ENCODE measurements at places on chromosomes 11 and 22.
A peak's percentile ranks its signal among the peaks of the same experiment; 100 is the strongest.

DNA sequence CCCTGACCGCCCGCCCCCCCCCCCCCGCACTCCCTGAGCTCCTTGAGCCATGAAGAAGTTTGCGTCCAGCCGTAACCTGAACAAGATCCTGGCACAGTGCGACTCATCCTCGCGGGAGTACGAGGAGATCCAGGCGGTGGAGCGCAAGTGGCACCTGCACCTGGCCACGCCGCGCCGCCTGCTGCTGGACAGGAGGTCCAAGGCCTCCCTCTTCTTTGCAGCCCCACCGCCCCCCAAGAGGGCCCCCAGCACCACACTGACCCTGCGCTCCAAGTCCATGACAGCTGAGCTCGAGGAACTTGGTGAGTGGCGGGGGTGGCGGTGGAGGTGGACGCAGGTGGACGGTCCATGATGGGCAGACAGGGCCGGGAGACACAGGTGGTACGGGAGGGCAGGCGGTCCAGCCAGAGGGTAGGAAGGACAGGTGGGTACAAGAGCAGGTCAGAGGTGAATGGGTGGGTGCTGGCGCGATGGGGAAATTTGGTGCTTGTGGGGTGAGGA lies 32.1 kb upstream of the ACR start:
- DNase-seq, result no peak

- no peak for DNase-seq
These were observed 53.6 kb downstream of the BCR start for GRCh38 chr22:23233752-23234408.

- no peak for DNase-seq
These were observed 34.1 kb upstream of the CALCA start for GRCh38 chr11:15006139-15006759.

- DNase-seq, result no peak
These were observed 19.1 kb downstream of the KCNC1 start for GRCh38 chr11:17753641-17754040.

DNA sequence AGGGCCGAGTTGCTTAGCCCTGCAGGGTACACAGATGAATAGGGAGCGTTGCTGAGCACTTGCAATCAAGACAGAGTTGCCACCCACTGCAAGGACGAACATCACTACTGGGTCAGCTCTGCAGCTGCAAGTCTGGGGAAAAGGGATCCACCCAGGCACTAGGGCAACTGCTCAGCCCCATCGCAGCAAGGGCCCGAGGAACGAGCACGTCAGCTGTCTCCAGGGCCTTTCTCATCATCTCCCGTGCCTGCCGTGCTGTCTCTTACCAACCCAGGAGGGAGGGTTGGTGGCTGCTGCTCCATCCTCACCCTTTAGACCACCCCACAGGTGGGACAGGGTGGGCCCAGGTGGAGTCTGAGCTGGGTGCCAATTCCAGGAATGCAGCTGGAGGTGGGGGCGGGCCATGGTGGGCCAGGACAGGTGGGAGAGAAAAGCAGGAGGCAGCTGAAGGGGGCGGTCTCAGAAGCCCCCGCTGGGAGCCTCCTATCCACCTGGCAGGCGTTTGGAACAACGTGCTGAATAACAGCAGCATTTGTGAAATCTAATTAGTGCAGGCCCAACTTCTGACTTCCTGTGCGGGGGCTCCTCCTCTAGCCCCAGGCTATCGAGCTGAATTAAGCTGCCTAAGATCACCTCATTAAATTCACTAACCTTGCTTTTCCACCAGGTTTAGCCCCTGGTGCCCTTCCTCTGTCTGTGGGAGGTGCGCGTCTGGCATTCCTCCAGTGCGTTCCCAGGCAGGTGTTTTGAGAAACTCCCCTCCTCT lies 252.5 kb downstream of the ST3GAL4 start:
- DNase-seq, result no peak

DNA sequence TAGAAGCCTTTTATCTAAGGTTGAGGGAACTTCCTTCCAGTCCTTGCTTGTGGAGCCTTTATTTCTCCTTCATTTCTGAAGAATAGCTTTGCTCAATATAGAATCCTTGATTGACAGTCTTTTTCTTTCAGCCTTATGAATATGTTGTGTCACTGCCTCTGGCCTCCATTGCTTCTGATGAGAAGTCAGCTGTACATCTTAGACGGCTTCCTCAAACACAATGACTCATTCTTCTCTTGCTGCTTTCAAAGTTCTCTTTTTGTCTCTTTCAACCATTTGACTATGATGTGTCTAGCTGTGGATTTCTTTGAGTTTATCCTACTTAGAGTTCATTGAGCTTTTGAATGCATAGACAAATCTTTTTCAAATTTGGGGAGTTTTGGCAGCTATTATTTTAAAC lies 893.2 kb downstream of the BRD1 start:
- no peak for DNase-seq

DNA sequence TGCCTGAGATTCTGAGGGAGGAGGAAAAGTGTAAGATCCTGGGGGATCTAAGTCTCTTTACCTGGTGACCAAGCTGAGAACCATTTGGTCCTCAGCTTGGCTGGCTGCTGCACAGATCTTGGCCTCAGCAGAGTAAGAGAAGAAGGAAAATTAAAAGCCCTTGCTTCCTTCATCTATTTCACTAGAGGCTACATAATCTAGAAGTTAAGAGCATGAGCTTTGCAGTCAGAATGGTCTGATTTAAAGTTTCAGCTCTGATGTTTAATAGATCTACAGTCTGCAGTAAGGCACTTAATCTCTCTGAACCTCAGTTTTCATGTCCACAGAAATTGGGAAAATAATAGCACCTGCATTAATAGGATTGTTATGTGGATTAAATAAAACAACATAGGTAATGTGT lies 3.1 kb upstream of the ZBTB16 start:
- no peak for DNase-seq

DNA sequence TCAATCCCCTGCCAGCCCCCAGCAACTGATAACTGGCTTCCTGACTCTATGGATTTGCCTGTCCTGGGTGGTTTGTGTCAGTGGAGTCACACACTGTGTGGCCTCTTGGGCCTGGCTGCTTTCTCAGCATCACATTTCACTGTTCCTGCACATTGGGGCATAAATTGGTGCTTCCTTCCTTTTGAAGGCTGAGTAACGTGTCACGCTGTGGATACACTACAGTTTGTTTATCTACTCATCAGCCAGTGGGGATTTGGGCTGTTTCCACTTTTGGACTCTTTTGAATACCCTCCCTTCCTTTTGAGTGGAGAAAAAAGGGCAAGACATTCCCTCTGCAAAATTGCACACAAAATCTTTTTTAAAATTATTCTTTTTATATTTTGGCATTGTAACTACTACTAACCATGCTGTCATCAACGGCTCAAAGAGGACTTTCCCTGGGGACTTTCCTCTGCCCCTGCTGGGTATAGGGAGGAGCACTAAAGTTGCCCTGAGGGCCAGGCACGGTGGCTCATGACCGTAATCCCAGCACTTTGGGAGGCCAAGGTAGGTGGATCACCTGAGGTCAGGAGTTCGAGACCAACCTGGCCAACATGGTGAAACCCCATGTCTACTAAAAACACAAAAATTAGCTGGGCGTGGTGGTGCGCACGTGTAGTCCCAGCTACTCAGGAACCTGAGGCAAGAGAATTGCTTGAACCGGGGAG lies 7.8 kb upstream of the CELSR1 start:
- DNase-seq, result no peak

DNA sequence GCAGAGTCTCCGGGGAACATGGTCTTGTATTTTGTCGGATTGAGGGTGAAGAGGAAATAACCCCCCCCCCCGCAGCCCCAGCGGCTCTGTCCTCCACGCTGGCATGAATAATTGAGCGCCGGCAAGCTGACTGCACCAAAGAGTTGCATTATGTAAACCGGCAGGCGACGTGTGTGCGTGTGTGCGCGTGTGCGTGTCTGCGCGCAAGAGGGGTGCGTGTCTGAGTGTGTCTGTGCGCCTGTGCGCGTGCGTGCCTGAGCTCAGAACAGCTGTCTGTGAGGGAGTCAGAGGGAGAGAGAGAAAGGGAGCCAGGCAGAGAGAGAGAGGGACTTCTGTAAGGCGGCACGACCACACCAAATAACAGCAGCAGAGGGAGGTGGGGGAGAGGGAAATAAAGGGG lies 94.4 kb downstream of the SCN3B start:
- DNase-seq, result no peak

- DNase-seq, result no peak
These were observed 42.2 kb downstream of the USP28 start for GRCh38 chr11:113833151-113833550.

DNA sequence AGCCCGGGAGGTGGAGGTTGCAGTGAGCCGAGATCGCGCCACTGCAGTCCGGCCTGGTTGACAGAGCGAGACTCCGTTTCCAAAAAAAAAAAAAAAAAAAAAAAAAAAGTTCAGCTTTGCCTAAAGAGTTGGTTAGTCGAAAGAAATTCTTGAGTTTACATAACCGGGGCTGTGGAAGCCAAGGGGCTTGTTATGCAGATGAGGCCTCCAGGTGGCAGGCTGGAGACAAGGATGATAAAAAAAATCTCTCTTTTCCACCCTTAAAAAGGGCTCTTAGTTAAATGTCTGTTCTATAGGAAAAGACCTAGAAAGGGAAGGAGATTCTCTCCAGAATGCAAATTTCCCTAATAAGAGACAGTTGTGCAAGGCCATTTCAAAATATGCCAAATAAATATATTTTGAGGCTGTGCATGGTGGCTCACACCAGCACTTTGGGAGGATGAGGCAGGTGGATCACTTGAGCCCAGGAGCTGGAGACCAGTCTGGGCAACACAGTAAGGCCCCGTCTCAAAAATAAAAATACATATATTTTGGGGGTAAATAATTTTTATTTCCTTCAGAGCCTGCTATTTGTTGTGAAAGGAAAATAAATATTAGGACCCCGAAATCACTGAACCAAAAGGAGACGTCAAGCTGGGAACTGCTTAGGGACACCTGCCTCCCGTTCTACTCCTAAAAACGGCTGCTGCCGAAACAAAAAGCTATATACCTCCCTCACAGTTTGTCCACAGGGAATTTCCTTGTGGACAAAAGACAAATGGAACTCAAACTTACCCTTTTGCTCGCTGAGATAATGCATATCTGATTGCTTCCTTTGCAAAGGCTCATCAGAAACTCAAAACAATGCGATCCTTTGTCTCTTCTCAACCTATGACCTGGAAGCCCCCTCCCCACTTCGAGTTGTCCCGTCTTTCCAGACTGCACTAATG lies 2.4 kb upstream of the IFITM2 start:
- peak; percentile 85 for DNase-seq

DNA sequence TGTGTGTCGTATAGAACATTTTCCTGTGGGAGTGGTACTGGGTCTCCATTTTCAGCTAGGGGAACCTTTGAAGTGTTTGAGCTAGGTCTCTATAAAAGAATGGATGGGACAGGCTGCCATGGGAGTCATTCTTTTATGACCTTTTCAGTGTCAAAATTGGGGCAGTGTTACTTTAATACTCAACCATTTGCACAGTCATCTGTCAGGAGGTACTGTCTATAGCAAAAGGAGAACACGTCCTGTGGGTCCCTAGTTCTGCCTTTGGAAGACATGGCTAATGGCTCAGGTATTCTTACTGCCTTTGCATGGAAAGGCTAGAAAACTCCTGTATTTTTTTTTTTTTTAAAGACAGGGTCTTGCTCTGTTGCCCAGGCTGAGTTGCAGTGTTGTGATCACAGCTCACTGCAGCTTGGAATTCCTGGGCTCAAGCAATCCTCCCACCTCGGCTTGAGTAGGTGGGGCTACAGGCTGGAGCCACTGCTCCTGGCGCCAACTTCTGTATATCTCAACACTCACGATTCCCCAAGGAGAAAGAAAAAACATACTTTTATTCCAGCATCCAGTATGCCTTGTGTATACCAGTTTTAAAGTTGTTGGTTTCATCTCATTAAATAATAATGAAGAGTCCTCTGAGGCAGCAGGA lies 2.1 kb upstream of the ATF4 start:
- DNase-seq, result no peak

- peak; percentile 26 for DNase-seq
These were observed 97.7 kb downstream of the RBFOX2 start for GRCh38 chr22:35930933-35931332.

- no peak for DNase-seq
These were observed 3.6 kb downstream of the MED15 start for GRCh38 chr22:20510811-20511577.

- DNase-seq, result peak; percentile 94
These were observed at the start of gene CBL for GRCh38 chr11:119205574-119206510. Gene CBL (plus strand): TSS chr11:119206339. CDS start chr11:119206418, 79 bp downstream.

DNA sequence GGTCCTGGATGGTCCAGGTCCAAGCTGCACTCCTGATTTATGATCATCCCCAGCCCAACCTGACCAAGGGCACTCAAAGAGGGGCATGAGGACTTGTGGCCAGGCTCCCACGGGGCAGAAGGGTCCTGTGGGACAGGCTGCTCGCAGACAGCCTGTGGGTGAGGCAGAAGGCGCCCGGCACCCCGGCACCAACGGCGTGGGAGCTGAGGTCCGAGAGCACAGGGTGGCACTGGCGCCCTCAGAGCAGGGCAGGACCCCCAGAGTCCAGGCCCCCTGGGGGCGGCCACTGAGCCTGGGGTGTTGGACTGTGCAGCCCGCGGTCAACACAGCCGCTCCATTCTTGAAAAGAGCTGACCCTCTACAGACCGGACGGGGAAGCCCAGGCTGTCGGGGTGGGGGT lies 3.3 kb downstream of the IL17REL start:
- no peak for DNase-seq

- no peak for DNase-seq
These were observed 600.1 kb upstream of the CHORDC1 start for GRCh38 chr11:90822996-90823395.

GRCh38 chr11:44226945-44227344 lies 83.0 kb downstream of the ALX4 start:
- no peak for DNase-seq

DNA sequence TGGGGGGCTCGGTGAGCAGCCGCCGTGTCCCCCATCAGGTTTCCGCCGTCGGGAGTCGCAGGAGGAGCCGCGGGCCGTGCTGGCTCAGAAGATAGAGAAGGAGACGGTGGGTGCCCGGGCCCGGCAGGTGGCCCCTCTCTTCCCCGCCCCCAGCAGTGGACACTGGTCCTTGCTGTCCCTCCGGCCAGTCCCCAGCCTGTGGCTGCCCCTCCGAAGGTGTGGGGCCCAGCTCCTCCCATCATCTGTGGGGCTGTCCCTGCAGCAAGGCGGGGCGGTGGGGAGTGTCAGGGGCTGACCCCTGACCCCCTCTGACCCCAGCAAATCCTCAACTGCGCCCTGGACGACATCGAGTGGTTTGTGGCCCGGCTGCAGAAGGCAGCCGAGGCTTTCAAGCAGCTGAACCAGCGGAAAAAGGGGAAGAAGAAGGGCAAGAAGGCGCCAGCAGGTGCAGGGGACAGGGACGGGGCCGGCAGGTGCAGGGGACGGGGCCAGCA lies 15.3 kb downstream of the EPS8L2 start:
- no peak for DNase-seq

- DNase-seq, result peak; percentile 39
These were observed 109.2 kb downstream of the CSNK2A3 start for GRCh38 chr11:11243590-11244469.
